Left cardiac atrium (tissue), 4 donors: ENCODE measurements at places on chromosomes 16 and 17. TPM values are rescaled to one million over a fixed set of nuclear protein-coding genes. Genes with fewer than 3 reads are reported as not detected.
A peak's percentile ranks its signal among the peaks of the same experiment; 100 is the strongest.

TBC1D3L gene
- 6.7 TPM for total RNA-seq

- DNase-seq, result peak; percentile 81
Measured at GRCh38 chr16:28531777-28532744, 6.7 kb downstream of the NUPR1 start.

- no peak for DNase-seq
Measured at GRCh38 chr17:78706271-78706915, 75.7 kb downstream of the CYTH1 start.

DNA sequence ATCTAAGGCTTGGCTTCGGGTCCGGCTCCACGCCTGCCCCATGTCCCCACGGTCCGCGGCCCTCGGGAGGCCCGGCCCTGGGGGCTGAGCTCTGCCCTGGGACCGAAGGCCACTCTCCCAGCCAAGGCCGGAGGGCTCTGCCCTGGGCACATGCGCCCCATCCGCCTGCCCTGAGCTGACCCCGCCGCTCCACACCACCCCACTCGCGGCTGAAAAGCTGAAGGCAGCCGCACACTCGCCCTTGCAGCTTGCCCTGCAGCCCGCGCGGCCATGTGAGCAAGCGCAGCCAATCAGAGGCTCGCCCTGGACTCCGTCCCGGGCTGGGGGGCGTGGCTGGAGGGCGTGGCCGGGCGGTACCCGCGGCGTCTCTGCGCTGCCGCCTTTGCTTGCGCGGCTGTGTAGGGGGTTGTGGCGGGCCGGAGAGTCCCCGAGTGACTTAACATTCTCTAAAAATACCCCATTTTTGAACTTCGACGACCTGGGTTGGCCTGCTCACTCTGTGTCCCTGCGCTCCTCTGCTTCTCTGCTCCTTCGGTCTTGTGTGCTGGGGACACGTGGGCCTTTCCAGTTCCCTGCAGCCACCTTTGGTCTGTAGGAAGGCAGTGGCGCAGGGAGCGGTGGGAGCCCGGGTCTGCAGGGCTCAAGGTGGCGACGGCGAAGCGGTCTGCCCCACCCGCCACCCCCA is 8.8 kb upstream of the MAP2K3 start:
- peak; percentile 95 for DNase-seq

GRCh38 chr16:16101585-16101984 is 121.7 kb downstream of the ABCC6 start:
- DNase-seq, result no peak

LUC7L3 gene
- 49.4 TPM for total RNA-seq

DNA sequence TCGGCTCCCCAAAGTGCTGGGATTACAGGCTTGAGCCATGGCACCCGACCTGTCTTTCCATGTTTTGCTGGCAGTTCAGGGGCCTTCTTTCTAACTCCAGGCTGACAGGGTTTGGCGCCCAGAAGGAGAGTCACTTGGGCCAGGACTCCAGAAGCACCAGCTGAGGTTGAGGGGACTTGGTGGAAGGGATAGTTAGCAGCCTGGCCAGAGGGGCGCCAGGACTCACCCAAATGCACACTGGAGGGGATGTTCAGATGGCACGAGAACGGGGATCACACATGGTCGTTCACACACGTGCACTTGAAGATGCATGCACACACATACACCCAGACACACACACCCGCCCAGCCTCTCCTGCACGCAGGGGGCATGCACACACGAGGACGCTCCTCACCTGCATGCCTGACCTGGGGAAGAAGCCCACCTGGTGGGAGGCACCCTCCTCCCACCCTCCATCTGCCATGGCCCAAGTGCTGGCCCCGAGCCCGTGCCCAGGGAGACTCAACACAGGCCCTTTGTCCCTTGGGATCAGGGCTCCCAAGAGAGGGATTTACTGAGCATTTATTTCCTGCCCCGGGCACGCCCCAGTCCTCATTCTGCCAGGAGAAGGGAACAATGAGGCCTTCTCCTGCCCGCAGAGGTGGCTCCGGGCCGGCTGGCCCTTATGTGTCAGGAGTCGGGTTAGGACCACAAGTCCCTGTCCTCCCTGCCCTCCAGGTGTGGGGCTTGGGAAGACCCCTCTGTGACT is 2.3 kb upstream of the PRSS21 start:
- no peak for DNase-seq

ZFP3 gene
- 8.6 TPM for total RNA-seq

- DNase-seq, result no peak
Measured at GRCh38 chr17:62862251-62862650, 54.1 kb upstream of the MARCHF10 start.

DNA sequence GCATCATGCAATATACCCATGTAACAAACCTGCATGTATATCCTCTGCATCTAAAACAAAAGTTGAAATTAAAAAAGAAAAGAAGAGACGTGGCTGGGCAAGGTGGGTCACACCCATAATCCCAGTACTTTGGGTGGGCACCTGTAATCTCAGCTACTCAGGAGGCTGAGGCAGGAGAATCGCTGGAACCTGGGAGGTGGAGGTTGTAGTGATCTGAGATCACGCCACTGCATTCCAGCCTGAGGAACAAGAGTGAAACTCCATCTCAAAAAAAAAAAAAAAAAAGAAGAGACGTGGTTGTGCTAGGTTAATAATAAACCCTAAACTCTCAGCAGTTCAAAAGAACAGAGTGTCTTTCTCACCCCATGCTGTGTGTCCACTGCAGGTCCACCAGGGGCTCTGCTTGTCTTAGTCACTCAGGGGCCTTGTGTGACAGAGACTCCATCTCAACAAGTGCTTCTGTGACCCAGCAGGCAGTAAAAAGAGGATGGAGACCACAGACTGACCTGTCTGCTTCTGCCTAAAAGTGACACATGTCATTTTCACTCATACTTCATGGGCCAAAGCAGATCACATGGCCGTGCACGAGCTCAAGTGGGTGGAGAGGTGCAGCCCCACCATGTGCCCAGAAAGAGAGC is 22.3 kb upstream of the N4BP1 start:
- no peak for DNase-seq

DNA sequence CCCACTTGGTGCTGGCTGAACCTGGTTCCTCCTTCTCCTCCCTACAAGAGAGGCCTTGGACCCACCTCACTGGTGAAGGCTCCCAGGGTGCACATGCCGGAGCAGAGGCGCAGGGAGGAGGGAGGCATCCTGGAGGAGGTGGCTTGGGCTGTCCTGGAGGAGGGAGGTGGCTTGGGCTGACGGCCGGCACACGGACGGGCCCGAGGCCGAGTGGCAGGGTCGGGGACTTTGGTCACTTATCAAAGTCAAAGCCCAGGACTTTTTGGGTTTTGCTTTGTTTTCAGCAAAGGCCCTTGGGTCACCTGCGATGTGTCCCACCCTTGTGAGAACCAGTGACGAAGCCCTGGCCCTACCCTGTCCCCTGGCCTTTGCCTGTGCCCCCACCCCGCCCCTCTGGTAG is 28.5 kb downstream of the ENDOV start:
- DNase-seq, result no peak

ZP2 gene
- total RNA-seq, result not detected

DNA sequence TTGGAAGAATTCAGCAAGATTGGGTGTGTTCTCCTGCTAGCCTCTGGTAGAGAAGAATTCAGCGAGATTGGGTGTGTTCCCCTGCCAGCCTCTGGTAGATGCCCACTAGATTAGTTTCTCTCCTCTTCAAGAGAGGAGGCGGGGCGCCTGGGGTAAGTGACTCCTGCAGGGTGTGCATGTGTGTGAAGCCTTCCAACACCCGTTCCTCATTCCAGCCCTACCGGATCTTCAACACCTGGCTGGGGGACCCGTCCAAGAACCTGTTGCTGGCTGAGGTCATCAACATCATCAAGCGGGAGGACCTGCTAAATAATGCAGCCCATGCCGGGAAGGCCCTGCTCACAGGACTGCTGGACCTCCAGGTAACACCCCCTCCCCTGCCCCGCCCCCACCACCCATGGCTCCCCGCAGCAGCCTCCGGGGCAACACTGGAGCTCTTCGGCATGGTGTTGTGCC is 21.3 kb downstream of the TMEM186 start:
- DNase-seq, result no peak

DNA sequence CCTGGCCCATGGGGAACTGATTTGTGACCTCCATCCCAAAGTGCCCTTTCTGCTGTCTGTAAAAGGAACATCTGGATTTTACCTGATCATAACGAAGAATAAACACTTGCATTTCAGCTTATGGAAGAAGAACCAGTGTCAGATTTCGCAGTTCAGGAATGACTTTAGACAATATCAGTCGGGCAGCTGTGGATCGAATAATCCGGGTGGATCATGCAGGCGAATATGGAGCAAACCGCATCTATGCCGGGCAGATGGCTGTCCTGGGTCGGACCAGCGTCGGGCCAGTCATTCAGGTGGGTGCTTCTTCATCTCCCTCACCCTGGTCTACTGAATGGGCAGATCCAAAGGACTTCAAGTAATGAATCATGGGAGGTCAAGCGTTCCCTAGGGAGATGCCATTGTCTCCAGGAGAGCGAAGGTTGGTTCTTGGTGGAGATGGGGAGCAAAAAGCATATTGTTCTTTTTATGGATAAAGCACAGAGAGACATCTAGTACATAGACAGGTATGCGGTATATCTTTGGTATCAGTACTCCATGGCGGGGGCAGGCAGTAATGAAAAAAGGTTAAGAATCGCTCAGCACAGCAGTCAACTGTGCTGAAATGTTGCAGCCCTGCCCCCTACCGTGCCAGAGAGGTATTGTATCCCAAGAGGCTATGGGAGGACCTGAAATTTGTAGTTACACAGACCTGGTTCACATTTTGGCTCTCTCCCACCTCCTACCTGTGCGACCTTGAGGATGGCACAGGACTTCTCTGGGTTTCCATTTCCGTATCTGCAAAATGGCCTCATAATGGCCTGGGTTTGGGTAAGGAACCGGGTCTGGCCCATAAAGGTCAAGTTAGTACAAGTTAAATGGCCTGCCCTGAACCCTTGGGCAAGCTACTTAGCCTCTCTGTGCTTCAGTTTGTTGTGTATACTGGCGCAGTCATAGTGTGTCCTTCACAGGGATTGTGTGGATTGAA is 4.7 kb downstream of the COQ7 start:
- DNase-seq, result peak; percentile 45

PRAC2 gene
- total RNA-seq, result not detected
